ENCODE measurements at places on chromosomes 7 and 10.

- no peak for DNase-seq
Observed at GRCh38 chr7:71457021-71457420, 325.1 kb downstream of the GALNT17 start.

DNA sequence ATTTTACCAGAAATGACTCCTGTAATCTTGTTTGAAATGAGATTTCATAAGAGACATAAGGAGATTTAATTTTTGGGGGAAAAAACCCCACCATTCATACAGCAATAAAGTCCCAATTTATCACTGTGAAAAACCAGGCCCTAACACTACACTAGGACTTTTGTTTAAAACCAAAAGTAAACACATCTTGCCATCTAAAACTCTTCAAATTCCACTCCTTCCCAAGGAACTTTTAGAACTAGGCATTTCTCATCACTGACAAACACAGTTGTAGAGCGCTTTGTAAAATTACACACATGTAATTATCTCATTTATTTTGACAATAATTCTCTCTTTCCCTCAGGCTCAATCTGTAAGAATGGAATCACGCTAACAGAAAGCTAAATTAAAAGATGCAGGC lies 128.1 kb upstream of the C1QL3 start:
- no peak for DNase-seq

DNA sequence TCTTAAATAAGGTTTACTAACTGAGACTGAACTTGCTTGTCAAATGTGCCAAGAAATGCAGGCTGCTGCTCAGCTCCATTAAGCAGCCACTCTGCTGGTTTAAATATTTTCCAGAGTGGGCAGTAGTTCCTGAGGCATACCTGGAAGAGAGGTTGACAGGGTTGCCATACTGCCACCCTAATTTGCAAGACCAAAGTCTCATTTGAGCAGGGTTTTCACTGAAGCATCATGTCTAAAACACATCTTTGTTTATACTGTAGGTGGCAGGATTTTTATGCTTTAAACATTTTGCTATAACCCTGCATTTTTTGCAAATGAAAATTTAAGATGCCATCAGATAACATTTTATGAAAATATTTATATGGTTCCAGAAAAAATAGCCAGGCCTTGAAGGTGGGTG lies 618.0 kb upstream of the LRRTM3 start:
- DNase-seq = no peak

DNA sequence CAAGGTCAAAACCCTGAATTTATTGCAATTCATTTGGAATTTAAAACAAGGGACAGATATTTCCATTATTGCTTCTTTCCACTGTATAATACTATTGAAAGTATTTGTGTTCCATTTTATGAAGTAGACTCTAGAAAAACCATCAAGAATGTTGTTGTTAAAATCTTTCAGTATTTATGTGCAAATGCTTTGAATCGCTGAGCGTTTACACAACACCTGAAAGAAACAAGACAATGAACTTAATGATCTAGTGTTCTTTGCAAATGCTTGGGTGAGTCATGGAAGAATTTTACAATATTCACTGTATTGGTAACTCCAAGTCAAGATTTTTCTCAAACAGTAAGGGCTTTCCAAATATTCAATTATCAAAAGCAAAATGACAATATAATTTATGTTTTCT lies 97.1 kb downstream of the VIPR2 start:
- DNase-seq = no peak

GRCh38 chr10:119233123-119233820 lies 25.9 kb downstream of the GRK5 start:
- no peak for DNase-seq

DNA sequence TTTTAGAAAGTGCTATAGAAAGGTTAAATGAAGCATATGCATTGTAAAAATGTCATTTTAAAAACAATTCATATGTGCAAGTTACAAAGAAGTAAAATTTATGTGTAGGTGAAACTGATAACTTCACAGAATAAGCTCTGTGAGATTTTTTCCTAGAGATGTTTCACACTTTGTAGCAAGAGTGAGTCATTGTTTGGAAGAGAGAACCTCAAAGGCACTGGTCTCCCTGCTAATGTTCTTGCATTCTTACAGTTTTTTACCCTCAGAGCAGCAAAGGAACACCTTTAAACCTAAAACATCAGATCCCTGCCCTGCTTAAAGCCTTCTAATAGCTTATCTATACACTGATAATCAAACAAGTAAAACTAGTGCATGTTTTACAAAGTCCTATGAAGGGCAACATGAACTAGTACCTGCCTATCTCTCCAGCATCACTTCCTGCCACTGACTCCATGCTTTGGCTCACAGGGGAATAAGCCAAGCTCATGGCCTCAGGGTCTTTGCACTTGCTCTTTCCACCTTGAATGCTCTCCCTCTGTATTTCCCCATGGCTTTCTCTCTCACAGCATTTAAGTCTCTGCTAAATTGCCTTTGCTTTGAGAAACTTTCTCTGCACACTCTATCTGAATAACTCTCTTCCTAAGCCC lies 997.0 kb downstream of the GATA3 start:
- DNase-seq = no peak

All from activated CD8-positive, alpha-beta T cell treated with anti-CD3 and anti-CD28 coated beads, Interleukin-2, amount 10 ng/mL, durations not matched to agents 7 days and 5 days (primary cell).